Aorta (tissue), 5 donors: ENCODE measurements at places on chromosomes 11 and 22. TPM values are rescaled to one million over a fixed set of nuclear protein-coding genes. Genes with fewer than 3 reads are reported as not detected.

MRGPRX4 gene
- total RNA-seq: not detected

OR5AK2 gene
- not detected for total RNA-seq

KCNK4 gene
- total RNA-seq: not detected

CD44 gene
- total RNA-seq: 321 TPM

DEUP1 gene
- total RNA-seq: not detected

GRAP2 gene
- 2.0 TPM for total RNA-seq

DTX4 gene
- 7.1 TPM for total RNA-seq

CDC45 gene
- total RNA-seq: 0.68 TPM

ANO3 gene
- total RNA-seq: 0.55 TPM

SCN3B gene
- 1.3 TPM for total RNA-seq

MRE11 gene
- 27.9 TPM for total RNA-seq

SNRPD3 gene
- total RNA-seq: 44.8 TPM

OOSP3 gene
- total RNA-seq: not detected

LINC01488 gene
- total RNA-seq: not detected

TOMM22 gene
- total RNA-seq: 36.0 TPM

TMPRSS13 gene
- total RNA-seq: 0.45 TPM

YPEL4 gene
- 1.8 TPM for total RNA-seq

LRRC32 gene
- 130 TPM for total RNA-seq

CFAP68 gene
- total RNA-seq: 6.6 TPM

ALDH3B1 gene
- total RNA-seq: 12.4 TPM

MS4A15 gene
- total RNA-seq: not detected

C22orf23 gene
- not detected for total RNA-seq

SLC7A4 gene
- total RNA-seq: not detected

PHLDB1 gene
- 274 TPM for total RNA-seq

GTSE1 gene
- total RNA-seq: 1.5 TPM

KIAA1671 gene
- total RNA-seq: 57.0 TPM

WT1 gene
- not detected for total RNA-seq

TH gene
- total RNA-seq: 0.45 TPM
